Stimulated activated CD4-positive, alpha-beta T cell treated with anti-CD3 and anti-CD28 coated beads, Interleukin-15, amount 100 ng/mL, for 24 hours (primary cell): ENCODE measurements at places on chromosomes 13 and 19.
A peak's percentile ranks its signal among the peaks of the same experiment; 100 is the strongest.

GRCh38 chr13:88281841-88282240 lies 610.7 kb downstream of the SLITRK5 start:
- DNase-seq, result no peak

GRCh38 chr13:95176611-95177259 lies 124.5 kb downstream of the ABCC4 start:
- peak; percentile 9 for DNase-seq

- no peak for DNase-seq
Observed at GRCh38 chr19:18214779-18215433, 11.1 kb upstream of the RAB3A start.

- DNase-seq, result no peak
Observed at GRCh38 chr13:109730812-109731335, 55.5 kb downstream of the IRS2 start.

GRCh38 chr13:34748596-34748995 lies 193.5 kb upstream of the NBEA start:
- DNase-seq, result no peak

- DNase-seq, result no peak
Observed at GRCh38 chr19:3537438-3538240, 1.3 kb upstream of the TEKTIP1 start.

- no peak for DNase-seq
Observed at GRCh38 chr19:42475366-42475765, 32.6 kb upstream of the CXCL17 start.

DNA sequence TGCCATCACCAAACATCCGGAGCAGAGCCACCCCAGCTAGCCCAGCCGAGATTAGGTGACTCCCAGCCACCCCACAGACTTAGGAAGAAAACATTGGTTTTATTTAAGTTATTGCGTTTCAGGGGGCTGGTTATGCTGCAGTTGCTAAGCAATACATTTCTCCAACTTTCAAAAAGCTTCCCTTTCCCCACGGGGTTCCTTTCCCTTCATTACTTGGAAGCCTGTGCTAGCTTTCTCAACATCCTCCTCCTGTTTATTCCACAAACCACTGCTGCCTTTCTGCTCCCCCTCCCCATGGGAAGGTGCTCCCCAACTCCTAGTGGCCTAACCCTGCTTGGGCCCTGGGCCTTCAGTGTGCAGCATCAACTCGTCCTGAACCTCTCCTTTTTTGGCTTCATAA lies 52.6 kb downstream of the CDADC1 start:
- DNase-seq, result no peak

DNA sequence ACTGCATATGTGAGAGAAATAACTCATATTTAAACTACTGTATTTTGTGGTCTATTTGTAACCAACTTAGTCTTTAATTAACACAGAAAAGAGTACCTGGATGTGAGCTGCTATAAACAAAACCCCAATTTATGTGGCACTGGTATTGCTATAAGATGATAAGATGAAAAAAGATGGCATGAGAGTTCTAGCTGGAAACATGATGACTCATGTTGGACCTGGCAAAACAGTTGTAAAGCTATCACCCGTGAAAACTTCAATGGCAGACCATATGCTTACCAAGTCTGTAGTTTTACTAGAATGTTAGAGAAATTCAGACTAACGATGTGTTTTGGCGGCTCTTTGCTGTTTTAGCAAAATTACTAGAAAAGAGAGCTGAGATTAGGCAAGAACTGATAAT lies 69.6 kb upstream of the PCDH9 start:
- DNase-seq, result no peak

DNA sequence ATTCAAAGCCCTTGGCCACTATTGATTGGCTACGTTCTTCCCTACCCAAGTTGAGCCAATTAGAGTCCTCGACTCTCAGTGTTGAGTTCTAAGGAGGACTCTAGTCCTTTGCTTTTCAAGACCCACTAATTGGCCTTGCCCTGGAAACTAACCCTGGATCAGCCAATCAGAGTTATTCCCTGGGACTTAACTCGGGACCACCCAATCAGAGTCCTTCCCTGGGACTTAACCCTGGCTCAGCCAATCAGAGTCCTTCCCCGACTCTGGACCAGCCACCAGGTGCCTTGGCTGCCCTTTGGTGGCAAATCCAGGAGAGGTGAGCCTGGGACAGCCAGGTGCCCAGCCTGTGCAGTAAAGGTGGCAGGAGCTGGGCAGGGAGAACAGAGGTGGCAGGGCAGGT lies 28.7 kb downstream of the ATP8B3 start:
- no peak for DNase-seq

DNA sequence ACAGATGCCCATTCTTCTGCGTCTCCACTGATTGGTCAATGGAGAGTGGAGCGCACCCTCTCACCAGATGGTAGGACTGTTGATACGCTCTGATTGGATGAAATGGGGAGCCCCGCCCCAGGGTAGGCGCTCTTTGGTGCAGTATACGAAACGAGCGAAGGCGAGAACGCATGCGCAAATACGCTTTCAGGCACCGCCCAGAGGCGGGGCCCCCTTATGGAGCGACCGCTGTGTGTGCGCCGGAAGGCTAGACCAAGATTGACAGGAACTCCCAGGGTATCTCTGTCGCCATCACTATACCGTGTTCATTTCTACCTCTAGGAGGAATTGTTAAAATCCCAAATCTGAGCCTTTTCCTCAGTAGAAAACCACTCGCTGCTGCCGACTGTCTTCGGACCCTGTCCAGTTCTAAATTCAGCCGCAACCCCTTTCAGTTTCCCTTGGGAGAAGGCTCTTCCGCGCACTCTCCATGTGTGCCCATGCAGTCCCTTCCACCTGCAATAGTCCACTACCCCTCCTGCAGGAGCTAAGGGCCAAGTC lies 720 bp upstream of the HNRNPL start:
- peak; percentile 98 for DNase-seq

DNA sequence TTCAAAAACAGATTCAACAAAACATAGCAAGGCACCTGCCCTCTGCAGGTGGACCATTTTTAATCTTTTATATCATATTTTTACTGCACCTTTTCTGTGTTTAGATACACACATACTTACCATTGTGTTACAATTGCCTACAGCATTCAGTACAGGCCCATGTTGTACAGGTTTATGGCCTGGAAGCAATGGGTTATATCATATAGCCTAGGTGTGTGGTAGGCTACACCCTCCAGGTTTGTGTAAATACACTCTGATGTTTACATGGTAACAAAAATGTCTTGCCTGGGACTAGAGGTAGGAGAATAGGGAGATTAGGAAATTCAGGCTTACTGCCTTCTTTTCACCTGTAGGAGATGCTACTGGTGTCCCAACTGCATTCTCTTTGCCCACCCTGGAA lies 8.2 kb upstream of the UBAC2 start:
- DNase-seq, result no peak

DNA sequence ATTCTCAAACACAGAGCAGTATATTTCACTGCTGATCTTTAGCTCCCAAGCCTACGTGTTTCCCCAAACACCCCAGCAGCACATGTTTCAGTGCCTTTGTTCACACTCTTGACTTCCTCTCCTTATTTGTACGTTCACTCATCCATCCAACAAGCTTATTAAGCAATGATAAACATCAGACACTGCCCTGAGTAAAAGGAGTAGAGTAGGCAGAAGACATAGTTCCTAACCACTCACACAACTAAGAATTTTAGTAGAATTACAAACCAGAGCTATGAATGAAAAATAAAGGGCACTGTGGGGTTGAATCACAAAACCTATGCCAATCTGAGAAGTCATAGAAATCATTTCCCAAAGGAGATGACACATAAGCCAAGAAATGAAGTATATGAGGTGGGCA lies 213.5 kb downstream of the DIAPH3 start:
- no peak for DNase-seq

GRCh38 chr13:35855531-35856019 lies 275.6 kb downstream of the DCLK1 start:
- no peak for DNase-seq

GRCh38 chr19:56105090-56105701 lies 15.9 kb downstream of the ZNF787 start:
- DNase-seq, result peak; percentile 66

GRCh38 chr19:42092350-42092749 lies 16.4 kb downstream of the ZNF574 start:
- DNase-seq, result peak; percentile 54

GRCh38 chr19:17755977-17756670 lies 4.8 kb downstream of the FCHO1 start:
- DNase-seq, result peak; percentile 44

DNA sequence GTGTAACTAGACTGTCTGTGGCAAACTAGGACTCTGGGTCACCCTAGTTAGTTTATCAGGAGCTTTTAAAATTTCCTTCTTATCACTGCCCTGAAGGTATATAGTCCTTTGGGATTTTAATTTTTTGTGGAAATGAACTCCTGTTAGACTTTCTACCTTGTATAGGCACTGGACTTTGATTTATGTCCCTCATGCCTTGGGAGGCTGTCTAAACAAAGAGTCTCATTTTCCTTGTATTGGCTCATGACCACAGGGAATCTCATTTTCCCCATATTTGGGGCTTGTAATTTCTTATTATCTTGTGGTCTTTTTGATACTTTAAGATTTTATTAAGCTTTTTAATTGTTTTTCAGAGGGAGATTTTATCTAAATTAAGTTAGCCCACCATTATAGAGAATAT lies 21.4 kb downstream of the KCTD4 start:
- no peak for DNase-seq

DNA sequence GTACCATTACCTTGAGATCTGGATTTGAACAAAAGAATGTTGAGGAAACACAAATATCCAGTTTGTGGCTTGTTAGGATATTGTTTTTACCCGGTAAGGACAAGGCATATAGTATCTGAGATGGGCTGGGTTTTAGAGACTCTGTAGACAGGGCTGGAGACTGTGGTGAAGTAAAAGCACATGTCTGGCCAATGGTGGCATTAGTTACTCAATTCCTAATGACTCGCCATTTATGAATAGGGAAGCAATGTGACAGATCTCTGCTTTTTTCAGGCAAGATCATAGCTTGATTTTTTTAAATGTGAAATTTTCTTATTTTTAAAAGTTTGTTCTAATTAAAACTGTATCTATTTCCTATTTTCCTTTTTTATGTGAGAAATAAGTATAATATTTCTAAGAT lies 371.1 kb upstream of the SPRY2 start:
- DNase-seq, result no peak
